Esophagus squamous epithelium (tissue), 5 donors: ENCODE measurements at places on chromosomes 5 and 9.

- no peak for DNase-seq
Measured at GRCh38 chr5:97141539-97141938, 872 bp downstream of the LIX1 start.

DNA sequence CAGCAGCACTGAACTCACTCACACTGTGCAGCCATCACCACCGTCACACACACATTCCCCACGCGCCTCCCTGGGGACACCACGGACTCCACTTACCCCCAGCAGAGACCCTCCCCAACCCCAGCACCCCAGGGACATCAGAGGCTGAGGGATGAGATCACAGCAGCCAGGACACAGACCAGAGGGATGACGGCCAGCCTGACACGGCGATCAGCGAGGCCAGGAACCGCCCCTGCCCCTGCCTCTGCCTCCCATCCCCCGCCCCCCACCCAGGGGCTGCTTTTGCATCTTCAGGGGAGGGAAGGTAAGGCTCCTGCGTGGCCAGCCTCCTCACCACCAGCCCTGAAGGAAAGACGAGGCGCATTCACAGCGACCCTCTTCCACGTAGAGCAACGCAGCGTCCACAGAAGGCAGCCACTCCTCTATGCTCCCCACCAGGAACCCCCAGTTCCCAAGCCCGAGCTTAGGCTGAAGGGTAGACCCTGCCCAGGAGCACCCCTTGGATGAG lies 104.5 kb downstream of the VAV2 start:
- DNase-seq: no peak

DNA sequence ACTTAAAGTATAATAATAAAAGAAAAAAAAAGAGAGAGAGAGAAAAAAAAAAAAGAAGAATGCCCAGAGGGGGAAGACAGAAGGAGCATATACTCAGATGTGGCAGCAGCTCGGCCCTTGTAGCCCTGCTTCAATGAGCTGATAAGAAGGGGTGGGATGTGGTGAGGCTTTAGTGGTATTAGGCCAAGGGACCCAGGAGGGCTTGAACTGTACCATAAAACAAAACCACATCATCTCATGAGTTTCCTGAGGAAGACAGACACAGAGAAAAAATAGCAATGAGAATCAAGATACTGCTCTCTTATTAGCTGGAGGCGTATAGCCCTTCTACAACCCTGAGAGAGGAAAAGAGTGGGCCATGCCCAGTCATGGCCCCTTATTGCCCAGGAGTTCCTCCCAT lies 72.8 kb downstream of the SLC1A1 start:
- DNase-seq: no peak

- no peak for DNase-seq
Measured at GRCh38 chr5:118295045-118295444, 693.3 kb downstream of the DTWD2 start.
